ENCODE measurements at places on chromosomes 16 and 17.

GRCh38 chr17:81027038-81027437 is 7.9 kb upstream of the BAIAP2 start:
- no peak for DNase-seq

DNA sequence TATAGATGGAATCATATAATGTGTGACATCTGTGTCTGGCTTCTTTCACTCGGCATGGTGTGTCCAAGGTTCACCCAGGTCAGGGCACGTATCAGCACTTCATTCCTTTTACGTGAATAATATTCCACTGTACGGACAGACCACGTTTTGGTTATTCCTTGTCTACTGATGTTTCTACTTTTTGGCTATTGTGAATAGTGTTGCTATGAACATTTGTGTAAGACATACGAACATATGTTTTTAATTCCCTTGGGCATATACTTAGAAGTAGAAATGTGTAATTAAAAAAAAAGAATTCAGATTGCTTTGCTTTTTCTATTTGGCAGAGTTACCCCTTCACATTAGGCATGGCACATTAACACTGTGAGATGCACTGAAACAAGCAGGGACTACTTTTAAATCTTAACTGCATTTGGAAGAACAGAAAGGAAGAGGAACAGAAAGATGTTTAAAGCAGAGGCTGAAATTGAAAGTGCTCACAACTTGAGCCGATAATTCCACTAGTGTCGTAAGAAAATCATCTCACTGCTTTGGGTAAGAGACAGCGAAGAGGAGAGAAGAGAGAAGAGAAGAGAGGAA is 105.3 kb downstream of the VPS53 start:
- no peak for DNase-seq

- no peak for DNase-seq
Measured at GRCh38 chr17:4788807-4789700, at the start of gene GLTPD2. Gene GLTPD2 (plus strand): TSS chr17:4788964. CDS start chr17:4789012, 48 bp downstream.

DNA sequence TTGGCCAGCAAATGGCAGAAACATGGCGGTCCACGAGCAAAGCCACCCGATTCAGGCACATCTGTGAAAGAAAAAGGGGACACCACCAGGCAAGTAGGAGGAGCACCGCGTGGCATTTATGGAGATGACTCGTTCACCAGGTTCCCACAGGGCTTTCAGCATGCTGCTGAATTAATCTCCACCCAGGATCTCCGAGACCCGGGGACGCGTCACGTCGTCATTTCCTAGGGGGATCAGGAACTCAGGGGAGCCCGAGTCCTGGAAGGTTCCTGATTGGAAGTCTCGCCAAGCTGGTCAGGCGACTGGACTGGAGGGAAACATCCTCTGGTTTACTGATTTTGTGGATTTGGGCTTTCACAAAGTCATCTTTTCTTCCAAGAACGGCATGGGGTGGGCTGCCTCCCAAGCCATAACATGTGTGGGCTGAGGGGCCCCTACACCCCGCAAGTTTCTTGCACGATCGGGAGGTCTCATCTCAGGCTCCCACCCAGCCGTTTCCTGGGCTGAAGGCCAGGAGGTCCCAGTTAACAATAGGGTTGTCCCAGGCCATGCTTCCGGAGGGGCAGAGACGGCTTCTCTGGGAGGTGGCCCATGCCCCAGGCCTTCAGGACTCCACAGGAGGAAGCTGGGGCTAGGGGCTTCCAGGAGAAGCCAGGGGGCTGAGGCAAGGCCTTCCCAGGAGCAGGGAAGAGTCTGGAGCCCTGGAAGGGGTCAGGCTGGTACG is 645 bp downstream of the DNAH17 start:
- no peak for DNase-seq

GRCh38 chr17:47736501-47737495 is 3.8 kb downstream of the TBX21 start:
- DNase-seq, result no peak

DNA sequence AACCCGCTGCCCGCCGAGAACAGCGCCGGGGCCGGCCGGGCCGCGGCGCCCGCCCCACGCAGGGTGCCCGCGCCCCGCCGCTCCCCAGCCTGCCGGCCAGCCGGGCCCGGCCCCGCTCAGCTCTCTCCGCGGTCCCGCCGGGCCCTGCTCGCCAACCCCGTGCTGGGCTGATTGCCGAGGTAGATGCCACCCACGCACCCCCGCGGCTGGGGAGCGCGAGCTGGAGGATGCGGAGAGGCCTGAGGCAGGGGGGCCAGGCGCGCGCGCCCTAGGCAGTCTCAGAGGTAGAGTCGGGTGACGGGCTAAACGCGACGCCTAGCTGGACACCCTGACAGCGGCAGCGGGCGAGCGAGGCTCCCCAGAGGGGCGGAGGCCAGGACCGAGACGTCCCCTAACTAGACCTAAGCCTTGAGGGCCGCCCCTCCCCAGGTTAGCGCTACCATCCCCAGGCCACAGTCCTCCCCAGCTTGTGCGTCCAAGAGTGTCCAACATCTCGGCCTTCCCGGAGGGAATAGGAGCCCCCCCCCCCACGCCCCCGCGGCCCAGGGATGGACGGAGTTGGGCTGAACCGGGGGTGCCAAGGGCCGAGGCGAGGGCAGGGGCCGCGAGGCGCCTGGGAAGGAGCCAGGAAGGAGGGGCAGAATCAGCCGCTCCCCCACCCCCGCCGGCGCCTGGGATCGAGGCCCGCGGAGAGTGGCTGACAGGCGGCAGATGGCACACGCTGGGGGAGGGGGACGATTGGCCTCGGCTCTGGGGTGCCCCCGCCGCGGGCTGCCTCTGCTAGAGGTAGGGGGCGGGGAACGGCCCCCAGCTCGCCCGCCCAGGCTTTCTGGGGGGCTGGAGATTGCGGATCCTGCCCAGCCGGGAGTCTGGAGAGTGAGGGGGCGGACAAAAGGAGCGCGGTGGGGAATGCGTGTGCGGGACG is 2.5 kb upstream of the ZNF423 start:
- peak; percentile 19 for DNase-seq

- no peak for DNase-seq
Measured at GRCh38 chr16:9302072-9302471, 210.6 kb downstream of the HAPSTR1 start.

DNA sequence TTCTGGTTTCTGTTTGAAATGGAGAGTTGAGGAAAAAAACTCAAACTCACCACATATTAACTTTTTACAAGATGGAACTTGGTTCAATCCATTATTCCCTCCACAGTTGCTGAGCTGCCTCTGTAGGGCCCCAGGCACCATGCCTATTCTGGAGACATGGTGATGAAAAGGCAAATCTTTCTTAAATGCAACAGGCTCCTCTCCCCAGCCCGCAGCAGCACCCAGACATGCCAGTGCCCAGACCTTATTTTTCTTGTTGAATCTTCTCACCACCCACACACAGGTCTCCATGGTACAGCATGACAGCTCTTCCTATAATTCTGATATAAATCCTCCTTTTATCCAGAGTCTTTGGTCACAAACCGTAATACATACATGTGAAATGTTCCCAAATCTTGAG is 7.6 kb downstream of the CYTH1 start:
- no peak for DNase-seq

- no peak for DNase-seq
Measured at GRCh38 chr16:84270531-84270930, 24.1 kb upstream of the WFDC1 start.

GRCh38 chr17:82611140-82612058 is 36.8 kb downstream of the WDR45B start:
- no peak for DNase-seq

GRCh38 chr17:17633310-17633709 is 41.8 kb upstream of the PEMT start:
- DNase-seq, result no peak

DNA sequence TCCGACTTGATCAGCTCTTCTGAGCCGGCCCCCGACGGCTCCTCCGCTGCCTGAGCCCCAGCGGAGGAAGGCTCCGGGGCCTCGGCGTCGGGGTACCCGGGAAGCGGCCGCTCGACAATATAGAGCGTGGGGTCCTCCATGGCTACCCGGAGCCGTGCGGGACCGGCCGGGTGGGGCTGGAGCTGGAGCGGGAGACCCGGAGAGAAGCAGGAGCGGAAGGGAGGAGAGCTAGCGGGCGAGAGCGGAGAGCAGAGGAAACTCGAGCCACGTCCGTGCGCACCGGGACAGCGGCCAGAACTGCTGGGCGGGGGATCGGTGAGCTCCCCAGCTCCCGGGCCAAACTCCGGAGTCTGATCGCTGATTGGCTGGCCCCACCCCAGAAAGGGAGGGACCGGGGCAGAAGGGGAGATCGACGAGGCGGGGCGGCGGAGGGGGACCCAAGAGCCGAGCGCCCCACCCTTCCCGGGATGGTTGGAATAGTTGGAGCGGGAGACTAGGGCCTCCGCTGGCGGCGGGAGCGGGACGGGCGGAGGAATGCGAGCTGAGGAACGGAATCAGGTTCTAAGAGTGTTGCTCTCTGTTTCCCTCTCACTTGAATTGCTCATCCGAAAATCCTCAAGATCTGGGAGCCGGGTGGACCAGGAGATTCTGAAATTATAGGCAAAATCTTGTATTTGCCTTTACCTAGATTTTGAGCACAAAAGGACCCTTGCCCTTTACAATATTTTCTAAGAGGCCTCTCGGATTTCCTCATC is at the start of gene CAVIN1:
CAVIN1 (minus strand) TSS at position 299 of the 755 bp plus-strand sequence; CDS start at position 140, 159 bp downstream.
- DNase-seq, result peak; percentile 95

DNA sequence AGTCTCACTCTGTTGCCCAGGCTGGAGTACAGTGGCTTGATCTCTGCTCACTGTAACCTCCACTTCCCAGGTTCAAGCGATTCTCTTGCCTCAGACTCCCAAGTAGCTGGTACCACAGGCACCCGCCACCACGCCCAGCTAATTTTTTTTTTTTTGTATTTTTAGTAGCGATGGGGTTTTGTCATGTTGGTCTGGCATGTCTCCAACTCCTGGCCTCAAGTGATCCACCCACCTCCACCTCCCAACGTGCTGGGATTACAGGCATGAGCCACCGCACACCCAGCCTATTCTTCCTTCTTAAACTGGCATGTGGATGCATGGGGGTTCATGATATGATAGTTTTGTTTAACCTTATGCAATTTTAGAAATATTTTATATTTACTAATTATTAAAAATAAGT is 39.4 kb upstream of the VWA3A start:
- no peak for DNase-seq

GRCh38 chr17:80361495-80362220 is 53.3 kb upstream of the ENDOV start:
- DNase-seq, result no peak

GRCh38 chr17:77146246-77146632 is 5.5 kb downstream of the SEC14L1 start:
- no peak for DNase-seq

GRCh38 chr17:81000334-81000630 is 8.6 kb downstream of the CHMP6 start:
- DNase-seq, result no peak

DNA sequence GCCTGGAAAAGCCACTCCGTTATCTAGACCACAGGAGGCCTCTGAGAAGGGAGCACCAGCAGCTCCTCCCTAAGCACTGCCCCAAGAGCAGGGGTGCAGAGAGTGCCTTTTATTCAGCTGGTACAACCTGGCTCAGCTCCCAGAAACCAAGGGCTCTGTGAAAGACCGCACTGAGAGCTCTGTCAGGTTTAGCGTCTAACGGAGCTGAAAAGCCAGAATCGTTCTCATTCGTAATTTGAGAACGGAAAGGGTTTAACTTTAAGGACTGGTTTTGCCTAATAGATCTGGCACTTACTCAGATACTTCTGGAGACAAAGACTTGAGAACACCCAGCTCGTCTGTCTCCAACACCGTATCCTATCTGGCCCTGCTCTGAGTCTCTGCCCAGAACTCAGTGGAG is 13.5 kb downstream of the MPG start:
- no peak for DNase-seq

DNA sequence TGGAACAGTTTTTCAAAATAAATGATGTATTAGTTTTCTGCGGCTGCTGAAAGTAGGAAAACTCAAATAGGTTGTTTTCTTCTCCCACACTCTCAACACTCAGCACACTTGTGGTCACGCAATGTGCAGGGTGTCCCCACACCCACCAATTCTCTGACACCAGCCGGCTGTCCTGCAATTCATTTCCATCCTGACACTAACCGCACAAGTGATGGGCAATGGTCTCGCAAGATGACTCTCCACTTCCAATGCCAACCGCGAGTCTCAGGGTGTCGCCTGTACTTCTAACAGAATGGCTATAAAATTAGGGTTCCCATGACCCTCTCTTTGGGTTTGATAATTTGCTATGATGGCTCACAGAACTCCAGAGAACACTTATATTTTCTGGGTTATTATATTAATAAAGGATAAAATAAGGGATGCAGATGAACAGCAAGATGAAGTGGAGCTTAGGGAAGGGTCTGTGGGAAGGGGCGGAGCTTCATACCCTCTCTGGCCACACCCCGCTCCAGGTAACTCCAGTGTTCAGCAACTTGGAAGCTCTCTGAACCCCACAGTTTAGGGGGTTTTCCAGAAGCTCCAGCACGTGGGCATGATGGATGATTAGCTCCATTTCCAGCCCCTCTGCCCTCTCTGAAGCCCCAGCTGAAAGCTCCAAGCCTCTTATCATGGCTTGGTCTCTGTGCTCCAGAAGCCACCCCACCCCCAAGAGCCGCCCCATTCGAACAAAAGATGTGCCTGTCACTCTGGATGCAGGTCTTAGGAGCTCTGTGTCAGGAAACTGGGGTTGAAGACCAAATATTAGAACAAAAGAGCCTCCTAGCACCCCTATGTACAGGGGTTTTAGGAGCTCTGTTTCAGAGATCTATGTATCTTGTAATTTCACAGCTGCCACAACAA is 19.8 kb downstream of the TAF1C start:
- no peak for DNase-seq

- no peak for DNase-seq
Measured at GRCh38 chr16:87829622-87829980, 39.7 kb downstream of the SLC7A5 start.

DNA sequence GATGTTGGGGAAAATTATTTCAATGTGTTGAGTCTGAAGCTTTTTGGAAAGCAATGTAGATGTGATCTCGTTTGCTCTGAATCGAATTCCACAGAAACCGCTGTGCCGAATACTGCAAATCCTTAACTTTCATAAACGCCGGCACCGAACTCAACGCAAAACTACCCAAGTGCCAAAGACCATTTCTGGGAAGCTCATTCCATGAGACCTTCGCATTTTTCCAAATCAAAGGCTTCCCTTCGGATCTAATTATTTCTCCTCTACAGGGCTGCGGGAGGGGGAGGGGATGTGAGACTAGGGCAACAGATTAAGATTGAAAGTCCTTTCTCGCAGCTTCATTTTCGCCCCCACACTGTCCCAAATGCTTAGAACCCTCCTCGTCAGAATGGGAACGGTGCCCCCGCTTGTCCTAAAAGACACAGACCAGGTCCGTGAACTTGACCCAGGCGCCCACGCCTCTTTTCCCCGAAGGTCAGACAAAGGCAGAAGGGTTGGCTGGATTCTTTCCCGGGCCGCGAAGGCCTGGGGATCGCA is 4.0 kb downstream of the PRAC1 start:
- no peak for DNase-seq

- DNase-seq, result no peak
Measured at GRCh38 chr16:10655415-10655977, 39.2 kb downstream of the TEKT5 start.

GRCh38 chr16:47664653-47665325 is 203.7 kb downstream of the PHKB start:
- no peak for DNase-seq

Data from T1000 (cell line).